BJ (cell line): ENCODE measurements at places on chromosomes 2 and 18.

DNA sequence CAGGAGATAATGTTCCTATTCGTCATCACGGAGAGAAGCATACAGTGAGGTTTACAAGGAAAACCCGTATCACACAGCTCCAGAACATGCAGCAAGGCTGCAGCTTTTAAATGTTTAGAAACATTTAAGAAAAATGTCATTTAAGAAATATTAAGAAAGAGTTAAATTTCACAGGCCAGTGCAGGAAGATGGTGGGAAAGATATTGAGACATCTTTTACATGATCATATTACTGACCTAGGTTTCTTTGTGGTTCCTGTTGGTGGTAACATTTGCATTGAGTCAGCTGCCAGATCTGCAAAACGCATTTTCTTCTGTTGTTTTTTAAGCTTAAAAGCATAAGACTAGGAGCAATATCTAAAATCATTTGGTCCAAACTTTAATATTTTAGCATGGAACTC, 44.9 kb downstream of the CPO start:
- no peak for DNase-seq

- DNase-seq: no peak
Observed at GRCh38 chr2:8676921-8677645, 4.8 kb upstream of the ID2 start.

GRCh38 chr2:213640738-213641425, 356.6 kb downstream of the SPAG16 start:
- no peak for DNase-seq

GRCh38 chr2:238290091-238290509, 1.7 kb upstream of the PER2 start:
- DNase-seq: no peak

DNA sequence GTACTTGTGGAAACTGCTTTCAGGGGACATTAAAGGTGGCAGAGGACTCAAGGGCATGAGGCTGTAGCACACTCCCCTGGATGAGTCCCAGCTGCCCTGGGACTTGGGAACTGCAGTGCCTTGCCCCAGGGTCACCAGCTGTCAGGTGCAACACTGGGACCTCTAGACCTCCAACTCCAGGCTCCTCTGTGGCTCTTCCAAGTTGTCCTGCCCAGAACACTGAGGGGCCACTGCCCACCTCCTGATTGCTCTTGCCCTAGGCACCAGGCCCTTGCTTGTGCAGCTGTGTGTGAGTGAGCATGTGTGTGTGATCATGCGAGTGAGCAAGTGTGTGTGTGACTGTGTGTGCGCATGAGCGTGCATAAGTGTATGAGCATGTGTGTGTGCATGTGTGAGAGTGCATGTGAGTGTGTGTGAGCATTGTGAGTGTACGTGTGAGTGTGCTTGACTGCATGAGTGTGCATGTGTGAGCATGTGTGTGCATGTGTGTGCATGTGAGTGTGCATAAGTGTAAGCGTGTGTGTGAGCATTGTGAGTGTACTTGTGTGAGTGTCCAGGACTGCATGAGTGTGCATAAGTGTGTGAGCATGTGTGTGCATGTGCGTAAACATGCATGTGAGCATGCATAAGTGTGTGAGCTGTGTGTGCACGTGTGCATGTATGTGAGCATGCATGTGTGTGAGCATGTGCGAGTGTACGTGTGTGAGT, 301.5 kb downstream of the NDUFA10 start:
- no peak for DNase-seq

DNA sequence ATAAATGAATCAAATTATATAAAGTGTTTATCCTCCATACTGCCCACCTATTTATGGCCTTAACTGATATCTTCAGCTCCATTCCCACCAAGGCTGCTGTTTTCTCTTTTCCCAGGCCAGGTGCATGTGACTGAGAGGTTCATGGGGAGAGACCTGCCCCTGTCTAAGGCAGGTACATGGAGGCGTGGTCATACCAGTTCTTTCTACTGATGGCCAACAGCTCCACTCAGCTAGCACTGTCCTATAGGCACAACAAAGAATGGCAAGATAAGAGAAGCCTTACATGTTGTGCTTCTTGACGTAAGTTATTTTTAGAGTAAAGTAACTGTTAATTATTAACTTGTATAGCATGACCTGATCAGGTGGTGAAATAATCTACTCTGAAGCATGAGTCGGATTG, 16.8 kb downstream of the AKAIN1 start:
- no peak for DNase-seq

DNA sequence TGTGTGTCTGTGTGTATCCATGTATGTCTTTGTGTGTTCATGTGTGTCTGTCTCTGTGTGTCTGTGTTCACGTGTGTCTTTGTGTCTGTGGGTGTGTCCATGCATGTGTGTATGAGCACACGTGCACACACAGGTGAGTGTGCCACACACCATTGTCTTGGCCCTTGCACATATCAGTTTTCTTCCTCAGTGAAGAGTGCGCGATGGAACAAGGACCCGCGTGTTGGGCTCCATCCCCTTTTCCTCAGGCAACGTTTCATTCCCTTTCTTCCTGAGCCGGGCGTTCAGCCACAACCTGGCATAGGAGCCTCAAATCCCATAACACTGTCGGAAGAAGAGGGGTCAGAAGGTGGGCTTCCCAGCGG, 74.3 kb downstream of the PTGR3 start:
- DNase-seq: no peak

- DNase-seq: no peak
Observed at GRCh38 chr2:129934044-129934822, 45.2 kb upstream of the RAB6C start.

DNA sequence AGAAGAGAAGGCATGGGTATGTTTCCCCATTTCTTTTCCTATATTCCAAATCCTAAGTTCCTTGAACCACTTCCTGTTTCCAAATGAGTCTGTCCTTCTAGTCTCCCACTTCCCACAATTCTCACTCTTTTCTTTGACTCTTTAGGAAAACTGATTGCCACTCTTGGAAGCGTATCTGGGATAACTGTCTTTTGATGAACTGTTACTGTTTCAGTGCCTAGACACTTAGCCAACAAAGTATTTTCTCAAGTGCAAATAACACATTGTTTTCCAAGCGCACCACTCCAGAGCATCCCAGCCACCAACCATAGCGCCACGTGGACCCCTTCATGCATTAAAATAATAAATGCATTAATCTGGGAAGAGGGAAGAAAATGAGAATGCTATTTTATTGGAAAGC, 342.8 kb downstream of the MTX2 start:
- no peak for DNase-seq

DNA sequence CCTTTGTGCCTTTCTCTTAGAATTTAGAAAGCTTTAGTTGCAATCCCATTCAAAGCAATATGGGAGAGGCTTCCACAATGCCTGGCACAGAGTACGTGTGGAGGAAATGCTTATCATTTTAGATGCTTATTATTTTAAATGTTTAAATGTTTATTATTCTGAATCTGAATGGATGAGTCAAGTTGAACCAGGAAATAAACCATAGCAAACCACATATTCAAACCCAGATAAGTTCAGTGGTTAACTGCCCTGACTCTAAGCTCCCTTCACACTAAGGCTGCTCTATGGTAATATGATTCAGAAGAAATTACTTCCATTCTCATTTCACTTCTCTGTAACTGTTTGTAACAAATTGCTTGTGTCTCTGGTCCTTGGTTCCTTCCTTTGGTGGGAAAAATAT, 5.2 kb upstream of the PPP4R1 start:
- peak; percentile 40 for DNase-seq

DNA sequence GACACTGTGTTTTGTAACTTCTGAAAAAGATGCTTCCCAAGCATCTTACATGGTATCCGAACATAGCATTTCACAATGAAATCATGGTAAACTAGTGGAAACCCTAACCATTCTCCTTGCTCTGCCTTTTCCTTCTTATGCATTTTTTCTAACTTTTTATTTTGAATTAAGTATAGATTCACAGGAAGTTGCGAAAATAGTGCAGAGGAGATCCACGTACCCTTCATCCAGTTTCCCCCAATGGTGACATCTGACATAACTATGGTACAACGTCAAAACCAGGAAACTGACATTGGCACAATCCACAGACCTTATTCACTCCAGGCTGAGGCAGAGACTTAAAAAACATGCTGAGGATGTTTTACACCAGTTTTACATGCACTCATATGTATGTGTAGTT, 38.3 kb downstream of the AAK1 start:
- no peak for DNase-seq

DNA sequence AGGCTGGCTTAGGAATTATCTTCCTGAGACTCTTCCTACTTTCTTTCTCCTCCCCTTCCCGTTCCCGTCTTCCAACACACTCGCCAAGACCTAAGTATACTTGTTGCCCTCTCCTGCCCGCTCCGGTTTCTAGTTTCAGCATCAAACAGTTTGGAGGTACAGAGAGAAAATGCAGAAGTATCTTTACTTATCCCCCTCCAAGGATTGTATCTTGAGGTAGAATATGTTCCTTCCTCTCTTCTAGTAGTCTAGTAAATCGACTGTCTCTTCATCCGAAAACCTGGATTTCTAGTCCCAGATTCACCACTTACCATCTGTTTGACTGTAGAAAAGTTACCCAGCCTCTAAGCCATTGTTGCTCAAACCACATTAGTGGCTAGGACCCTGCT, 755 bp downstream of the EIF4E2 start:
- DNase-seq: peak; percentile 7

DNA sequence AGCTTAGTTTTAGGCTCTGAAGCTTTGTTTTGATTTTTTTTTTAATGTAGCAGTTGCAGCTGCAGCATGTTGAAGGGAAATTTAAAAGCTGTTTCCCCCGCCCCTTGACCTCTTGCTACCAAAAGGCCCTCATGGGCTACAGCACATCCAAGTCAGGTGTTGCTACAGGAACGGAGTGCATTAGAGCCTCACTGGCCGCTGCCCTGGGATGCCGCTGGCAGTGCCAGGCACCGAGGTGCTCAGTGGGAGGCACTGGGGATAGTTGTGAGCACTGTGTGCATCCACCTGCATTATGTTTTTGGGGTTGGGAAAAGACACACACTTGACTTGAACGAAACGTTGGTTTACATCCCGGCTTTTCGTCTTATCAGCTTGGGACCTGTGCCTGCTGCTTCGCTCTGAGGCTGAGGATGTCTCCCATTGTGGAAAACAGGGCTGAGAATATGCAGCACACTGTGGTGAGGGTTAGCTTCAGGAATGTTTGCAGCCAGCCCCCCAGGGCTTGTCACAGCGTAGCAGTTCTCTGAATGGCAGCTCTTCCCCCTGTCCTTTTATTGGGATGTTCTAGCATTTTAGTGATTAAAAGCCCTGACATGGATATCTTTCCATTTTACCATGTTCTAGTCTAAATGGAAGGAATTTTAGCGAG, 24.1 kb downstream of the DCDC2C start:
- DNase-seq: no peak

GRCh38 chr18:39564716-39565115, 1999.1 kb upstream of the CELF4 start:
- DNase-seq: no peak

DNA sequence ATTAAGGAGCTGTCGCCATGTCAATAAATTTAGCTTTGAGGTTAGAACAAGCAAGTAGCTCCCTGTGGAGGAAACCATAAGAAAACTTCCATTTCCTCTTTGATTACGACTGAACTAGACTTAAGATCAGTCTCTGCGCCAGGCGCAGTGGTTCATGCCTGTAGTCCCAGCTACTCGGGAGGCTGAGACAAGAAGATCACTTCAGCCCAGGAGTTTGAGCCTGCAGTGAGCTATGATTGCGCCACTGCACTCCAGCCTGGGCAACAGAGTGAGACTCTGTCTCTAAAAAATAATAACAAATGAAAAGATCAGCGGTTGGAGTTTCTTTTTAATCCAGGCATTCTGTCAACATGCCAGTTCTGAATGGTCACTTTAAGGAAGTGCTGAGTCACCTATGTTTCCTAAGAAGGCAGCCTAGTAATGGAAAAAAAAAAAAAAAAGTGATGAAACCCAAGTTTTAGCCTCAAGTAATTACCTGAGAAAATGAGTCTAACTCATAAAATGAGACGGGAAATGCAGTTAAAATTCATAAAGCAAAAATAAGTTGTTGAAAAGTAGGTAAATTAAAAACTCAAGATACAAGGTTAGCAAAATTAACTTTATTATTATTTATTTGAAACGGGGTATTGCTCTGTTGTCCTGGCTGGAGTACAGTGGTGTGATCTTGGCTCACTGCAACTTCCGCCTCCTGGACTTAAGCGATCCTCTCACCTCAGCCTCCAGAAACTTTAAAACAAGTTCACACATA, 10.2 kb downstream of the C18orf32 start:
- no peak for DNase-seq

DNA sequence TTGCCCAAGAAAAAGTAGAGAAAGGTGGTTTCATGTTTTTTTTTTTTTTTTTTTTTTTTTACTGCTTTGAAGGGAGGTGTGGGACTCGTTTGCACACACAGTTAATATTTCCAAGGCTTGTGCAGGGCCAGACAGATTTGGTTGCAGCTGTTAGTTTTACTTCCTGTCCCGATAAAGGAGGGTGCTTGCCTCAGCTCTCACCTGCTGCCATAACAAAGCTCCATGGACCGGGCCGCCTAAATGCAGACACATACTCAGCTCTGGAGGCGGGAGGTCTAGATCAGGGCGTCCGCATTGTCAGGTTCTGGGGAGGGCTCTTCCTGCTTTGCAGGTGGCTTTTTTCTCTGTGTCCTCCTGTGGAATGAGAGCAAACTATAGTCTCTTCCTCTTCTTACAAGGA, 69.9 kb downstream of the ODC1 start:
- DNase-seq: no peak

DNA sequence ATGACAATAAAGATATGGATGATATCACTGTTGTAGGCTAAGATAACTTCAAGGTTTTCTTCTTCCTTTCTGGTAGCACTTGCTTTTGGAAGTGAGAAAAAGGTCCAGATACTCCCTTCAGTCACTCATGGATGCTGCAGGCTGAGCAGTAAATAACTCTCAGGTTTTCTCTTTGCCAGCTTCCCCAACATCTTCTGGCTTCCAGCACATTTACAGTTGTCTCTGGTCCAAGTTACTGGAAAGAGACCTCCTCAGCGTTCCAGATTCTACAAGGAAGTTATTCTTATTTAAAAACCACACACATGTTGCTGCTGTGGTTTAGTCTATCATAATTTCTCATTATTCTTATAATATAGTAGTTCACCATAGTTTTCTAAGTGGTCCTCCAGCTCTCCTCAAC, 383.4 kb downstream of the PLCL1 start:
- no peak for DNase-seq

GRCh38 chr18:63676526-63677323, 15.0 kb upstream of the SERPINB3 start:
- DNase-seq: no peak

DNA sequence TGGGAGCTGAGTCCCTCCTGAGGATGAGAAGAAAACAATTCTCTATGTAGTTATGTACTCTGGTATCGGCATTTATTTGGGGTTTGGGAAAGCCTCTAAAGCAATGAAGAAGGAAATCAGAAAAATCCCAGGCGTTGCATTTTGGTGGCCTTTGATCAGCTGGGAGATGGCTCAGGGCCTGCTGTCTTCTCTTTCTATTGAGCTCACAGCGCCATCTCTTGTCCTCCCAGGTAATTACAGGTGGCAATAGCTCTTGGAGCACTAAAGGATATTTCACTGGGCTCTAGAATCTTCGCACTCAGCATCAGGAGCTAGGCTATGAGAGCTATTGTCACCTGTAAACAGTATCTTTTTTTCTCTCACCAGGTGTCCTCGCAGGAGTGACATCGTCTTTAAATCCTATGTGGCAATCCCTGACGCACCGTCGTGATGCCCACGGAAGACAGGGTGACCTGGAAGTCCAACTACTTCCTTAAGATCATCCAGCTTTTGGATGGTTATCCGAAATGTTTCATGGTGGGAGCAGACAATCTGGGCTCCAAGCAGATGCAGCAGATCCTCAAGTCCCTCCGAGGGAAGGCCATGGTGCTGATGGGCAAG, 76.1 kb upstream of the PMAIP1 start:
- DNase-seq: no peak

GRCh38 chr2:230697676-230698075, 15.0 kb upstream of the CAB39 start:
- DNase-seq: no peak

- DNase-seq: no peak
Observed at GRCh38 chr2:76953733-76954347, 568.3 kb downstream of the LRRTM4 start.
